ENCODE measurements at places on chromosomes 1 and 21.

DNA sequence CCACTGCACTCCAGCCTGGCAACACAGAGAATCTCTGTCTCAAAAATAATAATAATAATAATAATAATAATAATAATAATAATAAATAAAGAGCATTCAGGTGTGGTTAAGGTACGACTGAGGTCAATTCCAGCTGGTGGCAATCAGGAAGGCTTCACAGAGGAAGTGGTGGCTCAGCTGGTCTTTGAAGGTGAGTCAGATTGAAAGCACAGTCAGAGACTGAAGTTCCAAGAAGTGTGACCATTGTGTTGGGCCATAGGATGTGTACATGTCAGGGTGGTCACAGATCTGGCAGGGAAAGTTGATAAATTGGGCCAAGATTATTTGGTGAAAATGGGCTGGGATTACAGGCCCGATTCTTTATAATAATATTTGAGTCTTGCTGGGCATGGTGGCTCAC is 31.0 kb upstream of the MED18 start:
- no peak for DNase-seq

GRCh38 chr21:33815143-33815707 is 100.4 kb downstream of the ATP5PO start:
- no peak for DNase-seq

GRCh38 chr21:33651965-33652680 is 9.8 kb downstream of the ITSN1 start:
- DNase-seq = no peak

DNA sequence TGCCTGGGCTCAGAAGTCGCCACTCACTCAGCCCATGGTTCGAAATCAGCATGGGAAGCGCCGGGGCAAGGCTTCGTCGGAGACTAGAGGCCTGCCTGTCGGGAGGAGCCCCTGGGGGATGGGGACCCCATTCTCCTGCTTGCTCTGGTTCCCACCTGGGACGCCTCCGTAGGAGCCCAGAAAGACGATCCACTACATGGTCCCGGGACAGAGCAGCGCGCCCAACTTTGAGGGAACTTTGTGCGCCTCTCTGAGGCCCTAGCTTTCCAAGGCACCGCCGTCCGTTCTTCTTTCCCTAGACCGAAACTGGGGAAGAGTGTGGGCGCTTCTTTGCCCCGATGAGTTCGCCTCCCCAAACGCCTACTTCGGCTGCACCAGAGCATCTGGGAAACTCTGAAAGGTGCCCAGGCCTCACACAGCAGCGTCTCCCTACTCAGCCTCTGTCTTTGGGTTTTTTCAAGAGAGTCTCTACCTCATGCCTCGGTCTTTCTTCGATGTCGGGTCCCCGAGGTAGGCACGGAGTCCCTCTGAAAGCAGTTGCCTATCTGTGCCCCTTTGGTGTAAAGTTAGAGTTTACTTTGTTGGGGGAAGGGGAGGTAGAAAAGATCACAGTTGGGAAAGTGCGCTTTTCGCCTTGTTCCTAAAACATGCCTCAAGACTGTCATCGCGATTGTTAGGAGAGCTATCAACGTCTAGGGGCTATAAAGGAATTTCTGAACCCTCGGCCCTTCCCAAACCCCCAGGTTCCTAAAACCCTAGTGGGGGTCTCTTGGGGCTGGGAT is 14.0 kb downstream of the NR5A2 start:
- DNase-seq = no peak

DNA sequence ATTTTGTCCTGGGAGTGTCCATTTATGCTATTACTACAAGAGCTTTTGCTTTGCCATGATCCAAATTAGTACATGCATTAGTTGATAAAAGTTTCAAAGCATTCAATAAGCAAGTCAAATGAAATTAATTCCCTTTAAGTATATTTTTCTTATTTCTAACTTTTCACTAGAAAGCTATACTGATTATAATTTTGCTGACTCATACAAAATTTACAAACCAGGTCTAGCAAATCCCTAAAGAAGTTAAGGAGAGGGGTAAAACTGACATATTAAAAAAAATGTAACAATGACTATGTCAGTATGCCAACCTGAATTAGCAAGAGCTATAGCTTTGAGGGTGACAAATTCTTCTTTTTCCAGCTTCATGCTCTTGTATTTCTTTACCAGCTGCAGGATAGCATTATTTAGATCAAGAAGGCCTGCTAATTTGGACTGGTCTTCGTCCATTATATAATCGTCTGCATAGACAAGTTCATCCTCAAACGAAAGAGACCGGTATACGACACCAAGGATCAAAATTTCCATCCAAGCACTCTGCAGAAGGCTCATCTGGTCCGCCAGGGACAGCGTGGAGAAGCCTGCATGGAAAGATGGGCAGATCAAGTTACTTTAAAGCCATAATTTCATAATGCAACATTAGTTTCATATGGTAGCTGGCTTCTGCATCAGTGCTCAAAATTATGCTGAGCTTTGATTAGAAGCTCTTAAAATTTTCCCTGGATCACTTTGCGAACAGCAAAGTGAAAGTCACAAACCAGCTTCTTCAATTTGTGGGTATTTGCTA is 95.8 kb upstream of the USH2A start:
- no peak for DNase-seq

DNA sequence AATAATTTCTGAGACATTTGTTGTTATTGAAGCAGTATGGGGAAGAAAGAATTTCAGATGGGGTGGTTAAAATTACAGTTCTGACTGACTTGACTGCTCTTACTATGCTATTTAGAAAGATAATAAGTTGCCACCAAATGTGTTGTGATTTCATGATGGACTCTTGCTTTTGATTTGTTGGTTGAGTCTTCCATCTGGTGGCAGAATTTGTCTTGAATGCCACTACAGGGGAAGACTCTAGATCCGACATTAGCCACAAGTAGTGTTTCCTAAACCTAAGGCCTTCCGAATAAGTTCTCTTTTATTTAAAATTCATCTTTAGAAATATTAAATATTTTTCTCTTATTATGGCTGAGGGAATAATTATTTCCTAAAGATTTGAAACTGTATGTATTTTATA is 190.9 kb upstream of the ADGRL4 start:
- DNase-seq = no peak

DNA sequence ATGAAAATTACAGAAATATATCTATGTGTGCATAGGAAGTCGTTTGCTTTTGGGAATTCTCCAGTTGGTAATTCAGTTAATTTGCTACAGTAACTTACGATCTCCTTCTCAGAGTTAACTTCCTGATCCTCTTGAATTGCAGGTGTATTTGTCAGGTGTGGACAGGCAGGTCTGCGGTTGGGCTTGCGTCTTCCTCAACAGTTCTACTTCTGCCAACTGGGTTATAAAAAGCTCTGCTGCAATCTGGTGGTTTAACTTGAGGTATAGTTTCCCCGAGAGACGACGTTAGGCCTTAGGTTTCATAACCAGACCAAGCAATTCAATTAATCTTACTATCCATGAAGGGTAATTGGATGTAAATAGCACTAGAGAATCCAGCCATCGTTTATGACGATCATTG is 88.2 kb downstream of the GABPA start:
- DNase-seq = no peak

- no peak for DNase-seq
Measured at GRCh38 chr1:163442895-163443294, 121.1 kb downstream of the NUF2 start.

DNA sequence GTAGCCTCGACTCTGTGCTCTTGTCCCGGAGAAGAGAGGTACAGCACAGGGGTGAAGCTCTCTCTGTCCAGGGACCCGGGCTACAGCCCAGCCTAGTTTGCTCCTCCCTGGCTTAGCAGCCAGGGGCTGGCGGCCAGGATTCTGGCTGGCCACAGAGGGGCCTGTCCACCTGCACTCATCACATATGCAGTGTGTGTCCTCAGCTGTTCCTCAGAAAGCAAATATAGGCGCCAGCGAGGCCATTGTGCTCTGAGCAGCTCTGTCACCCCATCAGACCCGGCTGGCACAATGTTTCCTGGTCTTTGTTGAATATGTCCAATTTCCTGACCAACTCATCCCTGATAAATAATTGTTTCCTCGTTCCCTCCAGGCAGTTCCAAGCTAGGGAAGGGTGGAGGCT is 28.5 kb downstream of the KCND3 start:
- DNase-seq = peak; percentile 35

DNA sequence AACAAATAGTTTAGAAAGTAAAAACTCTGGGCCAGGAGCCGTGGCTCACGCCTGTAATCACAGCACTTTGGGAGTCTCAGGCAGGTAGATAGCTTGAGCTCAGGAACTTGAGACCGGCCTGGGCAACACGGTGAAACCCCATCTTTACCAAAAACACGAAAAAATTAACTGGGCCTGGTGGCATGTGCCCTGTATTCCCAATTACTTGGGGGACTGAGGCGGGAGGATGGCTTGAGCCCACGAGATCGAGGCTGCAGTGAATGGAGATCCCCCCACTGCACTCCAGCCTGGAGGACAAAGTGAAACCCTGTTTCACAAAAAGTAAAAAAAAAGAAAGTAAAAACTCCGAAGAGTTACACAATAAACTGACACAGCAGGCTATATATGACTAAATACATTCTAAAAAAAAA is 10.6 kb downstream of the CEP170 start:
- DNase-seq = no peak

GRCh38 chr1:4594286-4594991 is 60.0 kb upstream of the AJAP1 start:
- no peak for DNase-seq

All from NCI-H748 treated with DMSO at 0.1 percent for 48 hours (cell line).